Brain pericyte (primary cell): ENCODE measurements at places on chromosomes 11 and 22.

- no peak for DNase-seq
Measured at GRCh38 chr11:17004486-17005148, 9.6 kb downstream of the PLEKHA7 start.

DNA sequence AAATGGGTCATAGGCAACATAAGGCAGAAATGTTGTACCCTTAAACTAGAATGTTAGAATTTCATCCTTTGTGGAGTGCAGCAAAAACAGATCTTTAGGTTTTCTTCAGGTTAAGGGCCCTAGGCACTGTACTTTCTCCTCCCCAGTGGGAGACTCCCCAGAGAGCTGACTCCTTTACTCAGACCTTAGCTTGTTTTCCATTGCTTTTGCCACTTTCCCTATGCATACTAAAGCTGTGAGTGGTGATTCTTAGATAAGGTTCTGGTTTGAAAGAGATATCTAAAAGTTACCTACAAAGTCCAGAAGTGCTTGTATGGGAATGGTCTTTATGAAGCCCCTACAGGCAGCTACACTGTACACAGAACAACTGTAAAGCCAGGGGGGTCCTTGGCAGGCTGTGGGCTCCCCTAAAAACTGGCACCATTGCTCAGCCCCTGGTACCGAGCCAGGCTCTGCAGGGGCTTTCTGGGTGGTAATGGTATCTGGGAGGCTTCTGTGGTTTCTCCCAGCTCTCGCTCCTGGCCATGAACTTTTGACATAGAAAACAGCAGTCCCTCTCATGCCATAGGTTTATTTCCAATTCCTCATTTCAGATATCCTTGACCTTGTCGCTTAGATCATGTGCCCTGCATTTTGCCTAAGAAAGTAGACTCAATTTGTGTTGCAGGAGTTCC, 23.2 kb downstream of the AMOTL1 start:
- no peak for DNase-seq

GRCh38 chr11:80944758-80945157, 1503.9 kb upstream of the TENM4 start:
- no peak for DNase-seq

- no peak for DNase-seq
Measured at GRCh38 chr11:91686281-91686680, 538.3 kb upstream of the FAT3 start.

- DNase-seq: no peak
Measured at GRCh38 chr11:129814244-129815014, 1.2 kb upstream of the TMEM45B start.

DNA sequence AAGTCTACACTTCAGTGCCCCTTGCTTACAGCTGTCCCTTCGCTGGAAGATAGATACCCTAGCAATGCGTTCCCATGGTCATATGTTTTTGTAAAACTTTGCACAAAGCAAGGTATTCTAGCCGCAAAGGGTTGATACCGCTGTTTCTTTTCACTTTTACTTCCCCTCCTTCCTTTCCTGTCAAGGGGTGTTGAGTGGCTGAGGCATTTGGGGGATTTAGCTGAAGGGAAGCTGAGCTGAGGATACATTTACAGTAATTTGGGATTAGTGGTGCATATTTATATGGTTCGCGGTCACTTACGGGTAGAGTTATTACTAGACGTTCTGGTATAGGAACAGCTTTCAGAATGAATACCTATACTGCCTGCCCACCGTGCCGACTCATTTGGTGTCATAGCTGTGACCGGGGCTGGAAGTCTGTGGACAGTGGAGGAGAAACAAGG, 86.9 kb upstream of the WNT11 start:
- no peak for DNase-seq

- no peak for DNase-seq
Measured at GRCh38 chr11:18063125-18063524, 17.1 kb upstream of the TPH1 start.

DNA sequence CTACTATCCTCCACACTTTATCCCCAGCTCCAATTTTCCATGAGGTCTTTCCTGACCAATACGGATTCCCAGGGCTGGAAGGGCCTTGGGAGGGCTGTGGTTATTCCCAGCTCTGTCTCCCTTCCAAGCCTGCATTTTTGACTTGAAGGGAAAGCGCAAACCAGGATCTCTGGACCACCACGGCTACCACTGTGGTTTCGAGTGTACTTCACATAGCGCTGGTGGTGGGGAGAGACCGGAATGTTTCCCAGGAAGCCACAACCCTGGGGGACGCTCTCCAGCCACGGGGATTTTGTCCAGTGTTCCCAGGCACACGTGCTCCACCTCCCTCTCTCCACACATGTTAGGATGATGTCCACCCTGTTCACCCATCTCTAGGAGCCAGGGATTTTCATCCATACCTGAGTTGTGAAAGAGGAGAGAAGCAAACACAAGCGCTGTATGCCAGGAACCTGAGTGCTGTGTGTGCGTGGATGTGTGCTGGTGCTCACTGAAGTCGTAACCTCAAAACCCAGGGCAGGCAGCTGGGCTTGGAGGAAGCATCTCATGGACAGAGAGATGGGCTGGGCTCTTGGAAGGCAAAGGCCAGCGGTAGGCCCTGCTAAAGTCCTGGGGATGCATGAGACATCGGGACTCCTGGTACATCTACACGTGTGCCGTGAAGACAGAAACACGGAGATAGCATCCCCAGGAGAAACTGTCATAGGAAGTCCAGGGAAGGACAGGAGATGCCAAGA, 1.3 kb upstream of the NPTXR start:
- no peak for DNase-seq

- DNase-seq: no peak
Measured at GRCh38 chr22:48585916-48586798, 1241.5 kb downstream of the BRD1 start.

DNA sequence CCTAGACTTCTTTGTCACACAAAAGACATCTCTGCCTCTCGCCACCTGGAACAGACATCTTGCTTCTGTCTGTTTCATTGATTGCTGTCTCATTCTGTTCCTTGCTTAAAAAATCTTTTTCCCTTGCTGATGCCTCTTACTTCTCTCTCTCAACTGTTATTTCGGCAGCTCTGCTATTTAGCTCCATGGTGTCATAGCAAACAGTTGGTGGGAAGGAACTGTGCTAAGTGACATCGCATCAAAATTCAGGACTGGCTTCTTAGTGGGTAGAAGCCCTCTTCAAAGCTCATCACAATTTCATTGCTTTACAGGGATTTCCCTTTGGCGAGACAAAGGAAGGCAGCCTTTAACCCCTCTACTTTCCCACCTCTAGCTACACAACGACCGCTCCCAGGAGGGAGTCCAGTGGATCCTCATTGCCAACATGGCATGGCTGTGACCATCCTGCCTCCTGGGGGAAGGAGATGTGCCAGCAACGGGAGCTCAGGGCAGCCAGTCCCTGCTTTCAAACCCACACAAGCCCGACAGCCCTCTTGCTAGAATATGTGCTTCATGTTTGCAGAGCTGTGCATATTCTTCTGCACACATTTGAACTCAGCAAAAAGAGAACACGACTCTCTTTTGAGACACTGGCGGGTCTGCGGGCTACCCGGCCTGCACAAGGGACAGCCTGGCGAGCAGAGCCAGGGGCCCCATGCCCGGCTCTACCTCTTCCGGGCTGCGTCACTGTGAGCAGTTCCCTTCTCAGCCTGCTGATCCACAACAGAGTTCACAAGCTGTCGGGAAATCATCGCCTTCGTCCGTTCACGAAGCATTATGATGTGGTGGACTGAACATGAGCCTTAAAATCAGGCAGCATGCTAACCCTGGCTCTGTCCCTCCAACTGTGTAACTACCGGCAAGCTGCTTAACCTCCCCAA, 51.1 kb upstream of the JAM3 start:
- no peak for DNase-seq

DNA sequence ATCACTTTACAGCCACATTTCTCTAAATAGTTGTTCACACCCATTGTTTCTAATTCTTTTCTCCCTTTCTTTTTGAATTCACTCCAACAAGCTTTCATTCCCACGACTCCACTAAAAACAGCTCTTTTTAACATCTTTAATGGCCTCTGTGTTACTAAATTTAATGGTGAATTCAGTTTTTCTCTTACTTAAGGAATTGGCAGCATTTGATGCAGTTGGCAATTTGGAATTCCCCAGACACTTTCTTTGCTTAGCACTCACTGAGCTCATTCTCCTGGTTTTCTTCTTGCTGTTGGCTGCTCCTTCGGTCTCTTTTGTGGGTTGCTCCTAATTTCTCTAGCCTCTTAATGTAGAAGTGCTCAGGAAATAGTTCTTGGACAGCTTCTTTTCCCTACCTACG, 40.5 kb upstream of the OR9Q1 start:
- no peak for DNase-seq

DNA sequence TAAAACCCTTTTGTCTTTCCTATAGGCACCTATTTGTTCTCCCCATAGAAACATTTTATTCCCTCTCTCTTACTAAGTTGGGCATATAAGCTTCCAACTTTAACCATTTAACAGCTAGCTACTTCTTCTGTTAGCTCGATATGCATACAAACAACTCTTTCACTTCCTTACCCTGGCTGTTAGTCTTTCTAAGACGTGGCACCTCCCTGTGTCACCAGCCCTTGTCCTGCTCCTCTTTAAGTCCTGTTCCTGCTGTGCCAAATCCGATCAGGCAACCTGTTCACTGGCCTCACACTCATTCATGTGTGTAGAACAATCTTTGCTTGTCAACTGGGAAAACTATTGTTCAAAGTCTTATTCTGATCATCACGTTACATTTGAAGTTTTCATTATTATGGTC, 1376.1 kb upstream of the TENM4 start:
- DNase-seq: no peak

DNA sequence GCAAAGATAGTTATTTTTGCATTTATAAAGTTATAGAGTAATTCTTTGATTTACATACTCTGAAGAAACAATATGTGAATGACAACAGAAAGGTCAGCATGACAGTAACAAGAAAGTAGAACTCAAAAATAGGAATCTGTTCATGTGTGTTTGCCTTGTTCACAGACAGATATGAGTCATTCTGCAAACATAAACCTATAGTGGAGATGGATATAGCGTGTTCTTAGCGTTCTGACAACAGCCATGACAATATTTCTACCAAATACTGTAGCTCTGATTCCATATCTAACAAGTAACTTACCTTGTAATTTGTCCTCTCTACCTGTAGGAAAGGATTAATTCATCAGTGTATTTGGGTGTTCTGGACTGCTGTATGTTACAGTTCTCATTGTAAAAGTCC, 208.5 kb upstream of the MTMR2 start:
- no peak for DNase-seq

DNA sequence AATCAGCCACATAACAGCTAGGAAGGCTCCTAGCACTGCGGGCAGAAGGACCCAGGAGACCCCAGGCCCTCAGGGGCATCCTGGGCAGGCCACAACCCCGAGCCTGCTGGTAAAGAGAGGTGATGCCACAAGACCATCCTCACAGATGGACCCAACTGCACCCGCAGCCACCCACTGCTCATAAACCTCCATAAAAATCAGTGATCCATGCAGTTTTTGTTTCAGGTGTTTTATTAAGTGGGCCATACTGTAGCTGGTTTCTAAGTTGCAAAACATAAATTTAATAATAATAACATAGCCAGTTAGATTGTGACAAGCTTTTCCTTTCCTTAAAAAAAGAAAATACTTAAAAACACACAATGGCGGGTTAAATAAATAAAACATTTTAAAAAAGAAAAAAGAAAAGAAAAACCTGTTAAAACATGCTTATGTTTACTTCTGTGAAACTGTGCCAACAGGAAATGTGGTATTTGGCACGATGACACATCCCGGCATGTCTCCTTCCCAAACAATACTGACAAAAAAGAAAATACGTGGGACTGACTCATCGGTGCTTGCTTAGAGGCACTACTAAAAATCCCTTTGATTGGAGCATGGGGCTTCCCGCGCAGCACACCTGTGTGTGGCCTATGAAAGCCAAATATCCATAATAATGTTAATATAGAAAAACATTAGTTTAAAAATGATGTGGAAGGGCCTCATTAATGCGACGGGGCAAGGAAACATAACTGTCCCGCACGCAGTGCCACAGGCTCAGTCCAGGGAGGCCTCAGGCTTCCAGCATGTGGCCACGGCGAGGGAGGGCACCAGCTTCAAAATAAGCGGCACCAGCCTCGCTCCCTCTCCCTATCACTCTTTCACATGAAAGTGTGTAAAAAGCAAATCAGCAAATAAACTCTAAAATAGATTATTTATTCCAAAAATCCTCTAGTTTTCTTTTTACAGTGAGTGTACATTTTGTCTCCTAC, 47.5 kb upstream of the SCUBE2 start:
- DNase-seq: peak; percentile 88

GRCh38 chr22:50356186-50356585, 13.1 kb downstream of the PPP6R2 start:
- DNase-seq: no peak

DNA sequence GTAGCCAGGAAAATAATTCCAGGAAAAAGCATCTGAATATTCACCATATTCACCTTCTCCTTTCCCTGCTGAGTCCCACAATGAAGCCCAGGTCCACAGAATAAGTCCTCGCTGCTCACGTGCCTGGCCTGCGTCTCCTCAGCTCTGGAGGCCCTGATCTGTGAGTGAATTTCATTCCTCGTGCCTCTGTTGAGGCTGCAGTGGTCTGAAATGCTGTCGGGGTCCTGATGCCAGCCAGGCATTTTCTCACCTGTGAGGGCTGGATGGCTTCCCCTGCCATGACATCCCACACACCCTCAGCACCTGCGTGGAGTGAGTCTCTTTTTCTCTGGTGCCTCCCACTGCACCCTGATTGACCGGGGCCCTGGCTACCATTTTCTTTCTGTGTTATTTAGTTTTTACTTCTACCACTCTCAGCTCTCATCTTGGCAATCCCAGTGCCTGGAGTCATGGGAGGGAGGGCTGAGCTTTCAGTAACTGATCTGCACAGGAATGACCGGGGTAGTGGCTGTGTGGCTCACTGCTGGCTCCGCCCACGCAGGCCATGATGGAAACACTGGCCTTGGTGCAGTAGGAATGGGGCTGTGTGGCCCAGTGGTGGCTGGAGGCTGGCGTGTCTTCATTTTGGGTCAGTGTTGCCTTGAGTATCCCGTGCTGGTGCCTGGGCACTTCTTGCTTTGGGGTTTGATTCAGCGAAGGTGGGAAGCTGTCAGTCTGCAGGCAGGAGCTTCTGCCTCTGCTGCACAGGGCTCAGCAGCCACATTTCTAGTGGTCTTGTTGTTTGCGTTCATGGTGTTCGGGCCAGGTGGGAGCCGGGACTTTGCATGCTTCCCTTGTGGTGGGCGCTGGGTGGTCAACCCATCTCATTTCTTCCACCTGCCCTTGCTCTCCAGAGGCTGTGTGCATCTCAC, 807.2 kb downstream of the TBC1D22A start:
- DNase-seq: no peak

- peak; percentile 51 for DNase-seq
Measured at GRCh38 chr22:35930933-35931332, 97.7 kb downstream of the RBFOX2 start.

DNA sequence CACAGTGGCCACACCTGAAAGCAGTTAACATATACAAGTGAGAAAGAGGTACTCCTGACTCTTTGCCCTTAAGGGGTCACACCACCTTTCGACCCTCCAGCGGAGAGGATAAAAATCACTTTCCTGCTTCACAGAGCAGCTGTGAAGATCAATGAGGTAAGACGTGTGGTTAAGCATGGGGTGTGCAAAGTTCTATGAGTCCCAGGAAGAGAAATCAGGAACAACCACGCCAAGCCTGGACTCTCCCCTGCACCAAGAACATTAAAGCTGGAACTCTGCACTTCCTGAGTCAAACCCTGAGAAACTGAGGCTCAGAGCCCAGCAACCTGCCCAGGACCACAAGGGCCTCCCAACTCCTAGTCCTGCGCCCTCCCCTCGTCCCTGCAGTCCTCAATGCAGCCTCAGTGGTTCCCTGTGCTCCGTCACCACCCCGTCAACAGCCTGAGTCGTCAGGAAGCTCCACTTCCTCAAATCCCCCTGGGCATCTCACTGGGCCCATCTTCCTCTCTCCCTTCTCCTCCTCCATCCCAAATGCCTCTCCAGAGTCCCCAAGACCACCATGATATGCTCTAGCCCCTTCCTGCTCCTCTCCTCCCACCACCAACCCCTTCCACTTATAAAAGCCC, 17.7 kb downstream of the TNKS1BP1 start:
- no peak for DNase-seq
